KBM-7 (cell line): ENCODE measurements at places on chromosomes 11 and 22.

DNA sequence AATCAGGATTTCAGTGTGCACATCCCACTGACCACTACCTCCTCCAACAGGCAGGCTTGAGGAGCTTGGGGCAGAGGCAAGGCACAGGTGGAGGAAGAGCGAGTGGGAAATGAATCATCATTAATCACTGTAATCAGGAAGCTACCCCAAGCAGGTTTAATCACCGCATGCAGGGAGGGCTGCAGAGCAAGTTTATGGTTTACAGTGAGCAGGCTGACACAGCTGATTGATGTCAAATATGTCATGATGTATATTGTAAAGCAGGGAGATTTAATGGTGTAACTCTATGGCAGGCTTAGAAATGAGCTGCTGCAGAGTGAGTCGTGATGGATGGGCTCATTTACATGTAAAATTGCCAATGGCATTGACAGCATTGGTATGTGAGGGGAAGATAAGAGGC lies 441.0 kb downstream of the NTM start:
- DNase-seq: no peak

- DNase-seq: no peak
Observed at GRCh38 chr22:39641660-39642310, 71.2 kb downstream of the CACNA1I start.

GRCh38 chr11:108196901-108197300 lies 25.5 kb downstream of the NPAT start:
- DNase-seq: no peak

GRCh38 chr22:47460176-47460575 lies 697.7 kb downstream of the TBC1D22A start:
- DNase-seq: no peak

DNA sequence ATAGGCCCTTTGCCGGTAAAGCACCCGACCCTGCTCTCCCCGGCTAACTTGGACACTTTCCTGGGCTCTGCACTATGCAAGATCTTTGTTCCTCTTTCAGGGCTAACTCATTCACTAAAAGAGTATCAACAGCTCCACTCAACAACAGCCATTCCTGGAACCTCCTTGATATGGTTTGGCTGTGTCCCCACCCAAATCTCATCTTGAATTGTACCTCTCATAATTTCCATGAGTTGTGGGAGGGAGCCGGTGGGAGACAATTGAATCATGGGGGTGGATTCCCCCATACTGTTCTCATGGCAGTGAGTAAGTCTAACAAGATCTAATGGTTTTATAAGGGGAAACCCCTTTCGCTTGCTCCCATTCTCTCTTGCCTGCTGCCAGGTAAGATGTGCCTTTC lies 330.0 kb downstream of the TENM4 start:
- DNase-seq: no peak

DNA sequence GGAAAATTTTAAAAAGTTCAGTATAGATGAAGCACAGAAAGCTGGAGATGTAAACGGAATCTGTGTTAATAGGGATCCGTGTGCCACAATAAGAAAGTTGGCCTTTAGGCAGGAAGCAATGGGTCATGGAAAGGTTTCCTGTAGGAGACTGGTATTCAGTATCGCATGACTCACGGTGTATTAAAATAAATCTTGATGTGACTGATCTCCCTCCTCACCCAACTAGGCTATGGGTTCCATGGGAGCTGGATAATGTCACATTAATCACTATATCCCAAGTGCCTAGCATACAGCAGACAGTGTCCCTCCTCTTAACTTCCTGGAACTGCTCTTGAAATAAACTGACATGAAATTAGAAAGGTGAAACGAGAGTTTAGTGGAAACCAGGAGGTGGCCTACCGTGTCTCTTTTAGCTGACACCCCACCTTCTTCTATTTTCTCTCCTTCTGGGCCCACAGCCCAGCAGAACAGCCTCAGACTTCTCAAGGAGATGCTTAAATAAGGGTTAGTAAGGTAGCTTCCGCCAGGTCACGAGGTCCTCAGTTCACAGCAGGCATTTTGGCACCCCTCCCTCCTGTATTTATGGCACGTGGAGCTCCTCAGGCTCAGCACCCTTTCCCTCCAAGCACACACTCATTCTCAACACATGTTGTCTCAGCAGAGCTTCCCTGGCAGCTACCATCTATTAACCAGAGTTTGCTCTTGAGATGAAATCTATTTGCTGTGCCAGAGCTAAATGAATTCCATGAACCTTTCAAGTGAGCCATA lies 118.8 kb downstream of the NXPE2 start:
- DNase-seq: no peak

- DNase-seq: no peak
Observed at GRCh38 chr22:43895986-43896645, 4.3 kb upstream of the PNPLA5 start.

DNA sequence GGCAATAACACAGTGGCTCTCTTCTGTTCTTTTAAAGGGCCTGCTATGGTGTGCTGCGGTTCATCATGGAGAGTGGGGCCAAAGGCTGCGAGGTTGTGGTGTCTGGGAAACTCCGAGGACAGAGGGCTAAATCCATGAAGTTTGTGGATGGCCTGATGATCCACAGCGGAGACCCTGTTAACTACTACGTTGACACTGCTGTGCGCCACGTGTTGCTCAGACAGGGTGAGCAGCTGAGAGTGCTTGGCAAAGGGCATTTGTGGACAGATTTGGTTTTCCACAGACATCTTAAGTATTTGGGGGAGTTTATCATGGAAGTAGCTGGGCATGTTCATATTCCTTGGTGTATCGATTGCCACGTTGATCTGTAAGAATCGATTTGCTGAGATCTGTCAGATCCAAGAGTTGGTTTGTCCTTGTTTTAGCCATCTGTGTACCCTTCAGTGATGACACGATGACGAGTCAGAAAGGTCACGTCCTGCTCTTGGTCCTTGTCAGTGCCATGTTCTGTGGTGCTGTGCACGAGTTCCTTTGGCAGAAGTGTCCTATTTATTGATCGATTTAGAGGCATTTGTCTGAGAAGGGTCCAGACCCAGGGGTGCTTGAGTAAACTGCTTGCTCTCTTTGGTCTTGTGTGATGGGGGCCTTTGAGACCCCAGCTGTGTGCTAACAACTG lies 4.8 kb downstream of the RPS3 start:
- no peak for DNase-seq

DNA sequence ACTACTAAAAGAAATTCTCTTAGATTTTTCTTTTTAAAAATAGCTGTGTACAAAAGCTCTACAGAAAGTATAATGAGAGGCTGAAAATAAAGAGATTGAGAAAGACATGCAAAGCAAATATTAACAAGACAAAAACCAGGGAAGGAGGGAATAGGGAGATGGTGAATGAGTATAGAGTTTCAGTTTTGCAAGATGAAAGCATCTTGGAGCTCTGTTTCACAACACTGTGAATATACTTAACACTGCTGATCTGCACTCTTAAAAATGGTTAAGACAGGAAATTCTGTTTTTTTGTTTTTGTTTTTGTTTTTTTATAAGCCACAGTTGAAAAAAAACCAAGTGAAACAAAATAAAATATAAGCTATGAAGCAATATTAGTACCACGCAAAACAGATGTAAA lies 5.5 kb downstream of the TMEM218 start:
- DNase-seq: no peak

DNA sequence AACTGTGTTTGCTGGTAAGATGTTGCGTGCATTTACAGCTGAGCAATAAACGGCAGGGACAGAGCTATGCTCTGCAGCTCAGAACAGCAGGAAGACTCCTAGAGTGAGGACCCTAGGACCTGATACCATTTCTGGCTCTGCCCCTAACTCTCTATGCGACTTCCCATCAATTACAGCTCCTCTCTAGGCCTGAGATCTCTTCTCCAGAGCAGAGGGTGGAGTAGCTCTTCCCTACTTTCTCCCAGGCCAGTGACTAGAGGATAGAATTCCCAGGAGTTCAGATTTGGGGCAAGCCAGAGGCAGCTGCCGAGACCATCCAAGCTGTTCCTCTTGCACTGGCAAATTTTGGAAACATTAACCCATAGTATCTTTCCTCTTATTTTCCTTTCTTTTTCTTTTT lies 12.8 kb upstream of the SCGB1A1 start:
- no peak for DNase-seq

GRCh38 chr22:35375526-35375925 lies 5.4 kb upstream of the HMOX1 start:
- no peak for DNase-seq

DNA sequence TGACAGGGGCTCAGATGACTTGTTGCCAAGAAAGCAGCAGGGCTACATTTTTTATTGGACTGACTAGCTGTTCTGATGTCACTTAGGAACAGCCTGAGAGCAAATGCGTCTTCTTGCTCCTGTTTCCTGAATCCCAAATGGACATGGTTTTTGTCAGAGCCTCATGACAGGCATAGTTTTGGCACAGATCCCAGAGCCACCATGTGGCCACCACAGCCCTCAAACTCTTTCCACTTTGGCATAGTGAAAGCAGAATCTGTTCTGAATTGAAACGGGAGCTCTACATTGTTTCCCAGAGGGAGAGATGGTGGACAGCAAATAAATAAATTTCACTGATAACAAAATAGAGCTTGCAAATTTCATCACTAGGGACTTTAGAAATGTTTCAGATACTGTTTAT lies 222.2 kb downstream of the C11orf87 start:
- DNase-seq: no peak

DNA sequence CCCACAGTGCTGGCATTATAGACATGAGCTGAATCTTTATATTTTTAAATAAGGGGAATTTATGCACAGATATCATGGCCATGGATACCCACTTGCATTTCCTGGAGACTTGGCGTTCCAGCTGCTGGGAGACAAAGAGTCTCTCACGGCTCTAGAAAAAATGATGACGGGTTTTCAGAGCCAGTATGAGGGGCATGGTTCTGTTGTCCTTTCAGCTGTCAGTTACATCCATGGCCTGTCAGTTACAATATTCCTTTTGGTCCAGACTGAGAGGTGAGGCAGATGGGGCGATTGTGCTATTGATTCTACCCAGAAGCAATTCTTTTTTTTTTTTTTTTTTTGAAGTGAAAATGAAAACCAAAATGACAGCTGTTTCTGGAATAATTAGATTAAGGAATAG lies 29.7 kb downstream of the USH1C start:
- DNase-seq: no peak

GRCh38 chr11:31651822-31652221 lies 142.3 kb downstream of the ELP4 start:
- no peak for DNase-seq

GRCh38 chr11:34633640-34633989 lies 12.7 kb downstream of the EHF start:
- DNase-seq: no peak

- no peak for DNase-seq
Observed at GRCh38 chr11:72755713-72756285, 3.6 kb upstream of the ARAP1 start.

- DNase-seq: no peak
Observed at GRCh38 chr11:125750629-125751028, 4.5 kb downstream of the PATE1 start.

- DNase-seq: no peak
Observed at GRCh38 chr22:42913874-42914510, 56.9 kb upstream of the ARFGAP3 start.

GRCh38 chr11:57596266-57596885 lies 1.1 kb upstream of the SERPING1 start:
- DNase-seq: no peak

DNA sequence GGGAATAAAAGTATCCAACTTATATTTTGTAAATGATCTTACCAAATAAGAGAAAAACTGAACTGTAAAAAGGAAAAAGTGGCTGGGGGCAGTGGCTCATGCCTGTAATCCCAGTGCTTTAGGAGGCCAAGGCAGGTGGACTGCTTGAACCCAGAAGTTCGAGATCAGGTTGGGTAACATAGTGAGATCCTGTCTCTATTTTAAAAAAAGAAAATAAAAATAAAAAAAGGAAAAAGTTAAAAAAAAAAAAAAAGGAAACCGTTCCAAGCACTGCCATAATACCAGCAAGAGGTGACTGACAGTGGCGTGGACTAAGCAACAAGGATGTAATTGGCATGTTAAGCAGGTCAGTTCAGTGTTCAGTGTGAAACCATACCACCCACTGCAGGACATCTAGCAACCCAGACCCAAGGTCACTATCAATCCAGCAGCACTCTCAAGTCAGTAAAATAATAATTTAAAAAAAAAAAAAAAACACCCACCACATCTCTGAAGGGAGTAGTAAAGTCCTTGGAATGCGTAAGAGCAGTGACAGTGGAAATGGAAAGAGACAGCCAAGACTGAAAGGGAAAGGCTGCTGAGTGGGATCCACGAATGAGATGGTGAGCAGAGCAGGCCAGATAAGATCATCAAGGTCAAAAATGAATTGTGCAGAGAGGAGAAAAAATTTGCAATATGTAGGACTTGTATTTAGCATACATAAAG lies 43.6 kb downstream of the MAPK1 start:
- no peak for DNase-seq

DNA sequence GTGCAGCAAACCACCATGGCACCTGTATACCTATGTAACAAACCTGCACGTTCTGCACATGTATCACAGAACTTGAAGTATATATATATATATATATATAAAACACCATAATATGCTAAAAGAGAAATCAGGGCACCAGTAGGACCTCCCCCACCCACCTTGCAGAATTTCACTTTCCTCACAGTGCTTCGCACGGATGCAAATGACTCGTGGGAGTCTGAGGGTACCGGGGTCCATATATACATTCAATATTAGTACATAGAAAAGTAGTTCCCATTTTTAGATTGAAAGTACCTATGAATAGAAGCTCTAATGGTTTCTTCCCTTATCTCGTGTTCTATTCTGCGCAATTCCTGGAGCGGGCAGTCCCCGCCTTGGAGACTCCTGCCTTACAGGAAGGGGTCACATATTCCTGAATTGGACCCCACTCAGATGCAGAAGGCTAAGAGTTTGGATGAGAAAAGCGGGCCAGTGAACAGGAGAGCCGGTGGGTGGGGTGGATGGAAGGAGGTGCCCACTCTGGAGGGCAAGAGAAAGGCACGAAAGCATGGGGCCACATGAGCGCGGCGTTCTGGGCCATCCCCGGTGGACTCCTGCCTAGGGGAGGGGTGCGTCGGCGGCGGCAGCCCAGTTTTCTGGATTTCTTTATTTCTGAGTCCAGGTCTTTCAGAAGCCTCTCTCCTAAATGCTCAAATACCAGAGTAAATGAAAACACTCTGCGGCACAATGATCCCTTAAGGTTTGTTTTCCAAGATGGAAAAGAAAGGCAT lies 136.3 kb downstream of the ETS1 start:
- no peak for DNase-seq

DNA sequence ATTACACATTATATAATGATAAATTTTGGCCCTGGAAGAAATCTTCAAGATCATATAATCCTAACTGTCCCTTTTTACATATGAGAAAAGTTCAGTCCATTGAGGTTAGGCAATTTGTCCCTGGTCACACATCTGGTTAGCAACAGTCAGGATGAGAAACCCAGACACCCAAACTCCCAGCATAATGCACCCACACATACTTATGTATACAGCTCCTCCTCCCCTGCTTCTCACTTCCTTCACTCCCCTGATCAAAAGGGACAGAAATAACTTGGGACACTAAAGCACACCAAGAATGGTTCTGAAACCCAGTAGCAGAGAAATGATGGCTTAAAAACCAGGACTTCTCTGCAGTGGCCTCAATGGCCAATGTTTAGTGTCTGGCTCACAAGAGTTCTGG lies 11.1 kb downstream of the NUMA1 start:
- DNase-seq: no peak

GRCh38 chr11:64561984-64562722 lies 28.9 kb upstream of the SLC22A12 start:
- DNase-seq: no peak
